ENCODE measurements at places on chromosomes 6 and 20. TPM values are rescaled to one million over a fixed set of nuclear protein-coding genes. Genes with fewer than 3 reads are reported as not detected.

Gene GGTLC1
- not detected for total RNA-seq

GRCh38 chr20:62056975-62057374 lies 8.7 kb downstream of the TAF4 start:
- no peak for DNase-seq

DNA sequence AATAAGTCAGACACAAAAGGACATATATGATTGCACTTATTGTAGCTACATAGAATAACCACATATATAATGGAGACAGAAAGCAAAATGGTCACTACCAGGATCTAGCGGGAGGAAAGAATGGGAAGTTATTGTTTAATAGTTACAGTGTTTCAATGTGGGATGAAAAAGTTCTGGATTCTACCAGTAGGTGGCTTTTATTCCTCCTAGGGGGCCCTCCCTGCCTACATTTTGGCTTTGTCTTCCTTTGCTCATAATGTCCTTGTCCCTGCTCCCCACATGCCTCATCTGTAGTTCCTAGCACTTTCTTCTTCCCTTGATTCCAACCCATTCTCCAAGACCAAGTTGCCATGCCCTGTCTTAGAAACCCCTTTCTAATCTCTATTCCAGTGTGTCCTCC lies 16.3 kb downstream of the ZNF133 start:
- no peak for DNase-seq

DNA sequence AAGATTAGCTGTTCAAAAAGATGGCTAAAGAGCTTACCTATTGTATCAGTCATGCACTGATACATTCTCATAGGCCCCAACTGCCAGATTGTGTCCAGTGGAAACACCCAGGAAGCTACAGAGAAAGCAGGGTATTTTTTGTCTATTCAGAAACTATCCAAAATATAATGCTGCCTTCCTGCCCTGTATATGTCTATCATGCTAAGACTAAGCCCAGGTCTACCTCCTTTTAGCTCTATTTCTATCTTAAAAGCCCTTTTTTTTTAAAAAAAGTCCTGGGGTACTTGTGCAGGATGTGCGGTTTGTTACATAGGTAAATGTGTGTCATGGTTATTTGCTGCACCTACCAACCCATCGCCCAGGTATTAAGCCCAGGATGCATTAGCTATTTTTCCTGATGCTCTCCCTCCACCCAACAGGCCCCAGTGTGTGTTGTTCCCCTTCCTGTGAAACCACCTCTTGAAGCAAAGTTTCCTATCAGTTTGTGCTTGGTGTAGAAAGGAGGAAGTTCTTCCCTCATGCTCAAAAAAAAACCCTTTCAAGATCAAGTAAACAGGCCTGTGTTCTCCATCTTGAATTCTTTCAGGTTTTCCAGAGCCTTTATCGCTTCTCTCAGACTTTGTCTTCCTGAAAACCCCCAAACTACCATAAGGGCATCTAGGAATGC lies 514 bp downstream of the DEFB129 start:
- no peak for DNase-seq

- no peak for DNase-seq
These were observed 88.0 kb downstream of the CHMP4B start for GRCh38 chr20:33899106-33899505.

Gene LINC00237
- not detected for total RNA-seq

All from left lobe of liver (tissue), 2 donors.